NCI-H1048 (cell line): ENCODE measurements at places on chromosomes 2 and 18.

- DNase-seq = no peak
These were observed 53.2 kb downstream of the FAM168B start for GRCh38 chr2:131039908-131040660.

GRCh38 chr2:142682528-142682927 lies 194.9 kb upstream of the KYNU start:
- no peak for DNase-seq

GRCh38 chr2:133756833-133757232 lies 188.6 kb upstream of the NCKAP5 start:
- no peak for DNase-seq

DNA sequence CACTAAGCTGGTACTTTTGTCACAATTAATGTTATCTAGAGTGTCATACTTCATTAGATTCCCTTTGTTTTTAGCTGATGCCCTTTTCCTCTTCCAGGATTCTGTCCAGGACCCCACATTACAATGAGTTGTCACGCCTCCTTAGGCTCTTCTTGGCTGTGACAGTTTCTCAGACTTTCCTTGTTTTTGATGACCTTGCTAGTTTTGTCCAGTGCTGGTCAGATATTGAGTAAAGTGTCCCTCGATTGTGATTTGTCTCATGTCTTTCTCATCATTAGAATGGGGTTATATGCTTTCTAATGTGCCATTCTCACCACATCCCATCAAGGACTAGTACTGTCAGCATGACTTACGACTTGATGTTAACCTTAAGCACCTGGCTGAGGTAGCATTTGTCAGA lies 162.3 kb downstream of the FHOD3 start:
- no peak for DNase-seq

DNA sequence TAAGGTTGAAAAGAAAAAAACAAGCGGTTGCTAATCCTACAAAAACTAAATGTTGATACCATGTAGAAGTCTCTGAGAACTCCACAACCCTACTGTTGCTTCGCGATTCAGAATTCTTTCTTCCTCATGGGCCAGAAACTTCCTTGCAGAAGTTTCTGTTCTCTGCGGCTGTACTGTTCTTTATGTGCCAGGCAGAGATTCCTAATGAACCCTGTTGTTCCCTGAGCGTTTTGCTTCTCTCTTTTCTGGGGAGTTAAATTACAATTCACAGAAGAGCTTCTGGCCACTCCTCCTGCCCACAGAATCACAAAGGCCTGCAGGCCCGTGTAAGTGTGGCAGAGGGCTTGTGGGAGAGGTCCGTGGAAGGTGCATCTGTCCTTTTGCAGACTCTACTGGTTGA lies 1.8 kb upstream of the THNSL2 start:
- no peak for DNase-seq

DNA sequence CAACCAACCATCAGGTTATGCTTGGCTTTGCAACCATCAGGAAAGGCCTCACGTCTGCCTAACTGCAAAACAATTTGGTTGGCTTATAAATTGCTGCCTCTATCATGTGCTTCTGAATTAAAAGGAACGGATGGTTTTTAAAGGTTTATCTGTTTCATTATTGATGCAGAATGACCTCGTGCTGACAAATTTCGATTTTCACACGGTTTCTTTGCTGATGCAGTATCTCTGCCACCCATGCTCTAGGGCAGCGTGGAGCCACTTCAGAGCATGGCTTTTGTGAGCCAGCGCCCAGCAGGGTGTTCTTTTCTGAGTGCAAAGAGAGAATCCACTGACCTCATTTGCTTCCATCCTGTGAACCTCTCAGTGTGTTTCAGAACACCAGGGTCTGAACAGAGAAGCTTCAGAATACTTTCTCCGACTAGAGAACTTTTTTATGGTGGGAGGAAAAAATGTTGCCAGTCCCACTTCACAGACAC lies 143.1 kb upstream of the L3MBTL4 start:
- no peak for DNase-seq

DNA sequence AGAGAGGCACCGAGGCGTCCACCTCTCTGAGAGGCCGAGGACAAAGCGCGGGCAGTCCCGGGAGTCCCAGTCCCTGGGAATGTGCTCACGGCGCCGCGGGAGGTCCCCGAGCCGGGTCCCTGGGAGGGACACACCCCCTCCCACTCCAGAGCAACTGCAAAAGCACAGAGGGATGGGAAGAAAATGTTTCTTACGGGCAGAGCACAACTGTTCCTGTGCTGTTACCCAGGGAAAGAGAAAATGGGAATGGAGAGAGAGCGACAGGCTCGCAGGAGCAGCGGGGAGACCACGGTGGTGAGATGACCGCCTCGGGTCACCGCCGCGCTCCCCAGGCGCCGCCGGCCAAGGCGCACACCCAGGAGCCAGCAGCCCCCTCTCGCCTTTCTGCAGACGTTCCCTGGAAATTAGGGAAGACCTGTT lies 1.2 kb upstream of the BCL11A start:
- no peak for DNase-seq

DNA sequence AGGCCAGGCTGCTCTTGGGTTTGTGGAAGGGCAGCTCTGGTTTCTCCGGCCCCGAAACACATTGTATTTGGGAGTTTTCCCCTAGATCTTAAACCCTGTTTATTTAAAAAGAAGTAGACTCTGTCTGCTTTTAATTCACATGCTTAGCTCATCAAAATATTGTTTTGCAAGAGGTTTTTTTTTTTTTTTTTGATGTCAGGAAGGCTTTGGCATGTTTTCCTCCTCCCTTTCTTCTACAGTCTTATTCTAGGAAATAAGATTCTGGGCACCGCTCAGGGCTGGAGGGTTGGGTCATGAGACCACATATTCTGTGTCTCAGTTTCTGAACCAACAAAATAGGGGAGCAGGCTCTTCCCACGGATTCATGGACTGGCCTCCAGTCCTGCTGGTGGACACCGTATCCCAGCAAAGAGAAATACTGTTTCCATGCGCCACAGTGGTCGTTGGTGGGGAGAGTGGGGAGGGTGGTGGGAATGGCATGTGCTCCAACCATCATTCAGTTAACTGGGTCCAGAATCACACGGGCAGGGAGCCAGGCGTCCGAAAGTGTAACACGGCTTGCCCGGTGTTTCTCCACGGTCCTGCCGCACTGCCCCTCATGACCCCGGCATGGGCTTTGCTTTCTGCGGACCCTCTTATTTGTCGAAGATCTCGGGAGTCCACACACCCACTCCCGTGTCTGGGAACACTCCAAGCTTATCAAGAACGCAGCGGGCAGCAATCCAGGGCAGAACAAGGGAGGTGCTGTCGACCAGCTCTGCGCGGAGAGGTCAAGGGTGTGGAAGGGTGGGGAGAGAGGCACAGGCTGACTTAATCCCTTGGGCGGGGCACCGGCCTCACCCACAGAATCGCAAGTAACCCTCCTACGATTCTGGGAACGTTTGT lies 176.7 kb downstream of the GLI2 start:
- DNase-seq = no peak

DNA sequence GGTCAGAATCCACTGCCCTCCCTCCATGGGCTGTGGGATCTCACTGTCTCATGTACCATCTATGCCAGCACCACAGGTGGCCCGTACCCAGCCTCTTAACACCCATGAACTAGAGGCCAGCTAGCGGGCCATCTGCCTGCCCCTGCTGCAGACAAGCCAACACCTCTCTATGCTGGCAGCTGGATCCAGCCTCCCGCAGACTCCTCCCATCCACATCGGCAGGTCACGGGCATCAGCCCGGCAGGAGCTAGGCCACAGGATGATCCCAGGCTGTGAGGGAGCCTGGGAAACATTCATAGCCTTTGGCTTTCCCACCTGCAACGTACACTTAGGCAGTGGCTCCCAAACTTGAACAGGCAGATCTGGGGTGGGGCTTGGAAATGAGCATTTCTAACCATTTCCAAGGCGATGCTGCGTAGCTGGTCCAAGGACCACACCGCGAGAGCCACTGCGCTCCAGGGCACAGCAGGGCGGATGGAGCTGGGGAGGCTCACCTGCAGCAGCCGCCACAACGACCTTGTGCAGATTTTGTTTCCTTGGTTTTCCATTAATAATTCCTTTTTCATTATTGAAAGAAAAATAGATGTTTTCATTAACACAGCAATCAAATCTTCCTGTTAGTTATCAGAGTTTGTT lies 114.7 kb downstream of the KCNF1 start:
- no peak for DNase-seq

DNA sequence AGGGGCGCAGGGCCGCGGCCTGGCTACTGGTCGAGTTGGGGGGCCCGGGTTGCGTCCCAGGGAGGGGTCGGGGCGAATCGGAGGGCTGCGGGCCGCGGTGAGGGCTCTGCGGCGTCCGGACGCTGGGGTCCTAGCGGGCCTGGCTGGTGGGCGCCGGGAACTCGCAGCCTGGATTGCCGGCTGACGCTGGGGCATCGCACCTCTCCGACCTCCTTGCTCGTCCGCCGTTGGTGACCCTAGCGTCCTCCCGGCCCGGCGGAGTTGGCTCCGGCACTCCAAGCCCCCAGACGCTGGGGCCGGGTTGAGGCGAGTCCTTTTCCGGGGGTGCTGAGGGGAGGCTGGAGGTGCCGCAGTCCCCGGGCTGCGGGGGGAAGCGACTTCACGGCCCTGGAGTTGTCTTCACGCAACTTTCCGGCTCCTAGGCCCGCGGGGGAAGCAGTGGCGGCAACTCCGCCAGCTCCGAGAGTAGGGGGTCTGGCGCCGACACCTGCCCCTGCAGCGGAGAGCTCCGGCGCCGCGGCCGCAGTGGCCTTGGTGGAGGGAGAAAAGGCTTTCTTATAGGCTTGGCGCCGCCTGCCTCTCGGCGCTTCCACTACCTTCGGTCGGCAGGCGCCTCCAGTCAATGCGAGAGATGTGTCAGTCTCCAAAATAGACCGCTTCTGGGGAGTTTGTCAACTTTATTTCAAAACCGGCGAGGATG lies 70.3 kb downstream of the HAUS1 start:
- DNase-seq = no peak

GRCh38 chr2:43419876-43420275 lies 176.0 kb downstream of the THADA start:
- DNase-seq = no peak

DNA sequence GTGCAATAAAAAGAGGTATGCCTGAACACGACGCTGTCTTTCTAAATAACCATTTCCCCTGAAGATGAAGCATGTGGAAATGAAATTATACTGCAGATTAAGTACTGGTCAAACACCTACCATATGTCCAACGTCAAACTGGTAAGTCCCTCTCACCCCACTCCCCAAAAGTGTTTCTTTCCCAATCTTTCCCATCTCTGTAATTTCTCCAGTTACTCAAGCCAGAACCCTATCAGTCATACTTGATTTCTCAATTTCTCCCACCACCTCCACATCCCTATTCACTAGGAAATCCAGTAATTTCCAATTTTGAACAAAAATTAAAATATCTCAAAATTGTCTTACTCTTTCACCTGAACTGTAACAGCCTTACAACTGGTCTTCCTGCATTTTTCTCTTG lies 29.2 kb downstream of the HDHD2 start:
- no peak for DNase-seq

GRCh38 chr18:46297124-46297523 lies 192.9 kb downstream of the HAUS1 start:
- DNase-seq = no peak

GRCh38 chr2:205011031-205011430 lies 465.8 kb downstream of the PARD3B start:
- DNase-seq = no peak

GRCh38 chr2:160582490-160583145 lies 89.0 kb upstream of the RBMS1 start:
- no peak for DNase-seq

GRCh38 chr2:120245520-120246332 lies 6.9 kb upstream of the RALB start:
- DNase-seq = no peak

- DNase-seq = no peak
These were observed 117.1 kb upstream of the KLHL14 start for GRCh38 chr18:32889615-32890593.

DNA sequence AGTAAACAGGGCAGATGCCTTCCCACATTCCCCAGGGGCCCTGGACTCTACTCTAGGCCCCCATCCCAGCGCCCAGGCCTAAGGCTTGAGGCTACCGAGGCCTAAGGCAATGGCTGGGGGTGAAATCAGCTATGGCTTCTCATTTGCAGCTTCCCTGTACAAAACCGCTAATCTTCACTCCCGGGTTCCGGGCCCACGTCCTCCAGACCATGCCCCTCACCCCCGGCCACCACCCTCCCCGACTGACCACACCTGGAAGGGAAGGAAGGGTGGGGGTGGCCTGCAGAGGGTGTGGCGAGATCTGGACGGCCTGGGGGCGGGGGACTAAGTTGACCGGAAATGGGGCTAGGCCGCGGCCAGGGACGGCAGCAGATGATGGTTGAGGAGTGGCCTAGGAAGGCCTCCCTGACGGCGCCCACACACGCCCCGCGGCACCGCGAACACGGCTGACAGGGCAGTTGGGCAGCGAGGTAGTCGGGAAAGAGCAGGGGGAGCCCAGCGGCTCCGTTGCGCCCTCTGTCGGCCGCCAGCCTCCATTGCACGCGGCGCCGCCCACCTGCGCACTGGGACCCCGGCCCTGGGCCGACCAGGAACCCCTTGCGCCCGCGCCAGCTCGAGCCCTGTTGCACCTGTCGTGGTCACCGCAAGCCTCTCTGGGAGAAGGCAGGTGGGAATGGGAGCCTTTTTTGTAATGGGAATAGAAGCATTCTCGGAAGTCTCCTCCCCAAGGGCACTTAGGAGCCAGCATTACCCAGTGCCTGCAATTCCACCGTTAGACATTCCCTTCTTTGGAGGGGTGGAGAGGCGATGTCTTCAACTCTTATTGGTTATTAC lies 117.1 kb upstream of the STPG4 start:
- DNase-seq = peak; percentile 1

GRCh38 chr2:41400088-41400665 lies 647.6 kb upstream of the PKDCC start:
- no peak for DNase-seq

DNA sequence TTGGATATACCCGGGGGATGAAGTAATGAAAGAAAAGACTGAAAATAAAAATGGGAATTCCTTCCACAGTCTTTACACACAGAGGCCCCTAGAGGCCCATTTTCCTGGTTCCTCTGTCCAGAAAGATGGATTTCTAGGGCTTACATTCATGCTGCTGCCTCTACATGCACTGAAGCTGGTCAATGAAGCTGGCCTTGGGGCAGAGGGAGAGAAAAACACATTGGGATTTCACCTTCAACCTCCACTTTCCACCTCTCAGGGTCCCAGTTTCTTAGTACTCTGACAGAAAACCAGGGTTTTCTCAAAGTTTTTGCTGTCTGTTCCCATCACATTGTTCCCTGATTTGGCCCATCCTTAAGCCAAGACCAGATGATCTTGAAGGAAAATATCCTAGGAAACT lies 154.6 kb upstream of the ZSWIM2 start:
- no peak for DNase-seq
